ENCODE measurements at places on chromosomes 13 and 19. TPM values are rescaled to one million over a fixed set of nuclear protein-coding genes. Genes with fewer than 3 reads are reported as not detected.

GFY gene
- total RNA-seq, result not detected

C1QTNF9 gene
- 3.8 TPM for total RNA-seq

PEG3 gene
- 332 TPM for total RNA-seq

PAK4 gene
- 10.3 TPM for total RNA-seq

STOML3 gene
- total RNA-seq, result 0.10 TPM

ZNF443 gene
- total RNA-seq, result 11.1 TPM

KCNC3 gene
- 1.0 TPM for total RNA-seq

GRCh38 chr19:1445185-1445931 is 4.6 kb upstream of the APC2 start:
- DNase-seq, result peak; percentile 73

- peak; percentile 54 for DNase-seq
Measured at GRCh38 chr13:52371736-52372247, 34.2 kb downstream of the THSD1 start.

GRCh38 chr19:39951065-39951650 is 16.7 kb upstream of the FCGBP start:
- no peak for DNase-seq

GRCh38 chr19:12769689-12770088 is 5.7 kb downstream of the HOOK2 start:
- DNase-seq, result peak; percentile 81

Data from tongue (tissue), 3 donors.